ENCODE measurements at places on chromosomes 3 and 15.
A peak's percentile ranks its signal among the peaks of the same experiment; 100 is the strongest.

- DNase-seq: no peak
Observed at GRCh38 chr3:169563775-169564059, 99.8 kb downstream of the MECOM start.

DNA sequence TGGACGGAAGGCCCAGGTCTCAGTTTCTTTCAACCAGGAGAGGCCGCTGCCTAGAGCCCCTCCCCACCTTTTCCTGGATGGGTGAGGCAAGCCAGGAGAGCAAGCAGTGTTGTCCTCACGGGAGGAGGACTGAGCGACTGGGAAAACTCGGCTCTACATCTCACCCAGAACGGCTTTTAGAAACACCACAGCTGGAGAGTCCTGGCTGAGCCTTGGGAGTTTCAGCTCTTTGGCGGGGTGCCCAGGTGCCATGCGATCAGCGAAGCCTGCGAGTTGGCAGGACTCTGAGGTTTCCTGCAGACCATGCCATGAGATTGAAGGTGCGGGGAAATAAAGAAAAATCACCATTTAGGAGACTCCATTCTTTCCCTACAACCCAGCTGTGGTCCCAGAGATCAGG is 26.0 kb downstream of the PPCDC start:
- no peak for DNase-seq

DNA sequence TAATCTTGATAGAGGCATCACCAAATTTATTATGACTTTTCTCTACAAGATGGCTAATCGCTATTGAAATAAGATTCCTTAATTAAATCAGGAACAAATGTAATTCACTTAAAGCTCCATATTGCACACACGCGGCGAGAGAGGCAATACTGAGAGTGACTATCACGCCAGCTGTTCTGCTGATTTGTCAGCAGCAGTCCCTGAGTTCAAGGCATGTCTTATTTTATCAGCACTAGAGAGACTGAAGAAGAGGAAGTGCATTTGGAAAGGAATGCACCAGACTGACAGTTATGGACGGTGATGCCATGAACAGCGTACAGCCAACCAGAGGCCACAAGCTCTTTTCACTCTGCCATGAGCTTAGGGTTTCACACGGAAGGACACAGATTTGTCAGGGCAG is 83.6 kb upstream of the SLCO3A1 start:
- DNase-seq: no peak

GRCh38 chr15:95874637-95875036 is 455.9 kb upstream of the NR2F2 start:
- DNase-seq: no peak

- DNase-seq: peak; percentile 11
Observed at GRCh38 chr3:112894258-112894657, 47.6 kb upstream of the CD200R1L start.

DNA sequence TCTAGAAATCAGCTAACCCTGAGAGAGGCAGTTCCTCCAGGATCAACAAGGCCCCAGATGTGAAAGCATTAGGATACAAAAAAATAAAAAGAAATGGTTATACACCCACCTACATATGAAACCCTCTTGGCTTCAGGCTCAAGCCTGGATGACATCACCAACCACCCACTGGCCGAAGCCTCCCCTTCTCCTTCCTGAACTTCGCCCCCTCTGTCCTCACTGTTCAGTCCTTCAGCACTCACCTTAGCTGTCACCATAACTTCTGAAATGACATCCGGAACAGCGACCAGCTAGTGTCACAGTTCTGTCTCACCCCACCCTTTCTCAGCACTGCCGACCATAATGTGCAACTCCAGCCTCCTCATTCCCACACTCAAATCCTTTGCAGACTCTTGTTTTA is 98.7 kb downstream of the PLCH1 start:
- DNase-seq: no peak

DNA sequence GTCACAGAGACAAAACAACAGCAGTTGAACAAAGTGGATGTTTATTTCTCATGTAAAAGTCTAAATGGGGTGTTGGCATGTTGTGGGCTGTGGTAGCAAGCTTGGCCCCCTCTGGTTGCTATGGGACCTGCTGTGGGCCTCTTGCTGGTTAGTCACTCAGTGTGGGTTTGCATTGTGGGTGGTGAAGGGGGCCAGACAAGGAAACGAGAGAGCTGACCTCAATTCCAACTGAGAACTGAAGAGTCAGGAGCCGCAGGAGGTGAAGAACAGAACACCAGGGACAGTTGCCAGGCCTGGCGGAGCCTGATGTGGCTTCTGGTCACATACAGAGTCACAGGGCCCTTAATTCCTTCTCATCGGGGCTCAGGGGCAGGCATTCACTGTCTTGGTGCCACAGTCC is 1.9 kb upstream of the ADPGK start:
- DNase-seq: peak; percentile 60

DNA sequence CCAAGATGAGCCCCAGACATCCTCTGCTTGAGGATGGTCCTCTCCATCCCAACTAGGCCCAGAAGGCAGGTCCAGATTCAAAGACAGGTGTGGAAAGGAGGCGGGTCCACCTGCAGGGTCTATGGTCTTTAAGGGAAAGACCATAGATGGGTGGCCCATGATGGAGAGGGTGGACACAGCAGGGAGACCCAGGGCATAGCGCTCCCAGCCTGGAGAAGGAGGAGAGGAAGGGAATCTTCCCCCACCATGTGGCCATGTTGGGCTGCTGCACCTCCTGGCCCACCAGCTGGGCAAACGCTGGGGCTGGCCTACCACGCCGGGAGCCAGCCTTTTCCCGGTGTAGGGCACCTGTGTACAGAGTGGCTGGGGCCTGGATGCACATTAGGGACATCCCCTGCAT is 265.2 kb upstream of the TLE3 start:
- DNase-seq: peak; percentile 25

- DNase-seq: no peak
Observed at GRCh38 chr3:128423525-128424147, 43.1 kb downstream of the DNAJB8 start.

DNA sequence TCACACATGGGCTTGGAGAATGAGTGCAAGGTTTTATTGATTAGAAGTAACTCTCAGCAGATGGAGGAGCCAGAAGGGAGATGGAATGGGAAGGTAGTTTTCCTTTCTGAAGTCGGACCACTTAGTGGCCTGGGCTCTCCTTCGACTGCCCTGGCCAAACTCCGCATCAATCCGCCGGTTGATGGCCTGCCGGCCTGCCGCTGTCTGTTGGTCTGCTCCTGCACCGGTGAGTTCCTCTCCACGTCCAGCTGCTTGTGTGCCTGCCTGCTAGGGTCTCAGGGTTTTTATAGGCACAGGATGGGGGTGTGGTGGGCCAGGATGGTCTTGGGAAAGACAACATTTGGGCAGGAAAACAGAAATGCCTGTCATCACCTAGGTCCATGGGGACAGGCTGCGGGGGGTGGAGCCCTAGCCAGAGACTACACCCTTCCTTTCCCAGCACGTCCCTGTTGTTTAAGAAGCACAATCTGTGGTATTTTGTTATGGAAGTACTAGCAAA is 837.0 kb downstream of the PDCD6IP start:
- no peak for DNase-seq

- no peak for DNase-seq
Observed at GRCh38 chr3:10004506-10004905, 17.9 kb upstream of the EMC3 start.

GRCh38 chr3:8607234-8608040 is 37.2 kb downstream of the SSUH2 start:
- peak; percentile 83 for DNase-seq

DNA sequence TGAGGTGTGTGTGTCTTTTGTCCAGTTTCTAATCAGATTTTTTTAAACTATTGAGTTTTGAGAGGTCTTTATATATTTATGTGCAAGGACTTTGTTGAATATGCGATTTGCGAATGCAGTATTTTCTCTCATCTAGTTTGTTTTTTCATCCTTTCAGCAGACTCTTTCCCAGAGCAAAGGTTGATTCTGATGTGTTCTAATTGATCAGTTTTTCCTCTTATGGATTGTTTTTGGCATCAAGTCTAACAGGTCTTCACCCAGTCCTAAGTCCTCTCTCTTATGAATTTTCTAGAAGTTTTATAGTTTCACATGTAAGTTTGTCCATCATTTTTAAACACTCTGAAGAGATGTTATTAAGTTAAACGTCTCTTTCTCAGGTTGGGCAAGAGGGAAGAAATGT is 17.8 kb upstream of the TJP1 start:
- DNase-seq: no peak

DNA sequence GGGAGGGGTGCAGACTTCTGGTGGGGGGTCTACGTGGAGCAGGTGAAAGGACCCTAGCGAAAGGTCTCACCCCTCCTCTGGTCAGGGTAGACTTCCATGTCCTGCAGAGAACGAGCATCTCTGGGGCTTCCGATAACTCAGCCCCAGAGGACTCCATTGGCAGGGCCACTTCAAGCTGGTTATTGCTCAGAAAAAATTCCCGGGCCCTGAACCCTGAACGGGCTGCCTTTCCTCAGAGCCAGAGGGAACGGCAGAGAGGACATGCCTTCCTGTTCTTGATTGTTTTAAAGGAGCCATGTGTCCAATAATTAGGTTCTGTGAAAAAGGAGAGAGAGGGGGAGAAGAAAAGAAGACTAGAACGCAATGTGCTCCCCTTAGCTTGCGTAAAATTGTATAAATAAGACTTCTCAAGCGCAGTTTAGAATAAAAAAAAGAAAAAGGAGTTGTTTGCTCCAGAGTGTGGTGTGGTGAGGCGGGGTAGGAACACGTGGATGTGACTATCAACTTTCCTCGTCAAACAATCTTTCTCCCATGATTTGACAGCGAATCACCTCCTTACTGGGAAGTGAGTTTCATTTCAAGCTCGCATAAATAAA is 193.4 kb upstream of the UBE2E1 start:
- peak; percentile 33 for DNase-seq

GRCh38 chr3:9716801-9717555 is 13.3 kb downstream of the CPNE9 start:
- no peak for DNase-seq

DNA sequence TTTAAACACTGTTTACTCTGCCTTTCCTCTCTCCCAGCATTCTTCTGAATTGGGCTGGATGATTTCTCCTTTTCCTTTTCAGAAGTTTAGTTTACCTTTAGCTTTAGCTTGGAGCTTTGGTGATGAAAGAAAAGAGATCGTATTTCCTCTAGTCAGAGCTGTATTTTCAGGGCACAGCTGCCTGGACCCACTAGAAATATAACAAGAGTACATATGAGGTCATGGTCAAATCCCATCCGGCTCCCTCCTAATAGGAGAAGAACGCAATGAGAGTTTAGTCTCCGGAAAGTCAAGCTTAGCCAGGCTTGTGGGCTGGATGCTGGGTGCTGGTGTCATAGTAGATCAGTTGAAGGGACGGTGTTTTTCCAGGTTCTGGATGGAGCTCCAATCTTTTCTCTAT is 177.1 kb upstream of the PFN2 start:
- peak; percentile 79 for DNase-seq

DNA sequence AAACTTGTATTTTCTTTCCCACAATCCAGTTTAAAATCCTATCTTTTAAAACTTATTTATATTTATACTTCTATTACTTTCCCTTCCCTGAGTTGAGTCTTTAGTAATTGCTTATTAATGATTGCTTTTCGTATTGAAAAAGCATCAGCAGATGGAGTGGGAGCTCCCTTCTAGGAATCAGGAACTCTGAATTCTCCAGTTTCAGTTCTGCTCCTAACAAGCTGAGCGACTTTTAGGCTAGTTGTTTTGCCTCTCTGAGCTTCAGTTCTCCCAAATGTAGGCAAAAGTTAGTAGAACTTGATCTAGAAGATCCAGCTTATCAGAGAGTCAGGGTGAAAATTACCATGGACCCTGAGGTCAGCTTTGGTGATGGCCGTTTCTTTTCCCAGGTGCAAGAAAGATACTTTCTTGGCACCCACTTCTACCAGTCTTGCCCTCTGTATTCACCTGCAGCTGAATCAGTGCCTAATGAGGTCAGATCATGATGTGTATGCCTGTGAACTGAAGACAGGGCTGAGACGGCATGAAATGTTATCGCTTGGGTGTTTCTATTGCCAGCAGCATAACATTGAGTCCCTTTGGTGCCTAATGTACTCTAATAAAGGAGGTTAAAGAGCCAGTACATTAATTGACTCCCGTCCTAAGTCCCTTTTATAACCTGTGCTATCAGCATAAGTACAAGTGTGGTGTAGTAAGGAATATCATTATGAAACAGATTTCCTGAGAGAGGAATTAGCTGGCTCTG is 194.5 kb upstream of the TBC1D5 start:
- DNase-seq: no peak

DNA sequence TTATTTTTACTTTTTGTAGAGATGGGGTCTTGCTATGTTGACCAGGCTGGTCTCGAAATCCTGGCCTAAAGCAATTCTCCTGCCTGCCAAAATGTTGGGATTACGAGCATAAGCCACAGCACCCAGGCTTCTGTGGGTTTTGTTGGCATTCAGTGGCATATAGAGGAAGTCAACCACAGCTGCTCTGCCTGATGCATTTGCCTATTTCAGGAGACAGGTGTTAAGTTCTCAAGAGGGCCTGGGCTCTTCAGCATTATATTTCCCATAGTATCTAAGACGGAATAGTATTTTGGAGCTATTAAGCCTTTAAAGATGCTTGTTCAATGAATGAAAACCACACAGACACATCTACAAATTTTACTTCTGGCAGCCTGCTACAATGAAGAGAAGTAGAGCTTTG is 73.5 kb upstream of the CSPG5 start:
- DNase-seq: no peak

DNA sequence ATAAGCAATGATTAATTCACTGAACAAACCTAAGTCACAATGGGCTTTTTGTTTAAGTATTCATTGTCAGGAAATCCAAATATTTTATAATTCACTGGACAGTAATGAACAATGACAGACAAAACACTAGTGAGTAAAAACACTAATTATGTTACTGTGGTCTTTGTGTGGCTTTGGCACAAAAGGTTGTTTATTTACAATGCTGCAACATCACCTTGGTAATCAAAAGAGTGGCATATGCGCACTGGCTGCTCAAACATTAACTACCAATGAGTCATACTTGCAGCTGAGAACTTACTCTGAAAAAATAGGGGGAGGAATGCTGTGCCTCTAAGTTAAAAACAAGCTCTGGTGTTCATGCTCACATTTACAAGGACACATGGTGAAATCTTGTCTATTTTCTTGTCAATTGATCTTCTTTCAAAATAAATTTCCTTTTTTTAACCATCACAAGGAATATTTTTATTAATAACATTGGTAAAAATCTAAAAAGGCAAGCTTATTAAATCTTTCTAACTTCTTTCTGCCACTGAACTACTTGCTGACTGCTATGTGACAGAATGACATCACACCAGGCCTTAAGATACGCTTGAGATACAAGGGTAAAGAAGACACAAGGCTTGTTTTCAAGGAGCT is 85.2 kb upstream of the PPIB start:
- DNase-seq: peak; percentile 78

- no peak for DNase-seq
Observed at GRCh38 chr3:157922614-157923013, 183.6 kb downstream of the SHOX2 start.

GRCh38 chr15:62254137-62254934 is 89.3 kb upstream of the C2CD4B start:
- DNase-seq: peak; percentile 62
